ENCODE measurements at places on chromosomes 3 and 15.

- DNase-seq = no peak
Measured at GRCh38 chr15:63514531-63514943, 10.1 kb downstream of the USP3 start.

GRCh38 chr3:170037463-170038433 lies at the start of gene GPR160:
Gene GPR160 (plus strand): TSS chr3:170037995. CDS start chr3:170083973, 45,978 bp downstream.
- peak; percentile 87 for DNase-seq

GRCh38 chr3:89227634-89228033 lies 120.2 kb downstream of the EPHA3 start:
- DNase-seq = no peak

GRCh38 chr15:98731712-98732450 lies 83.5 kb downstream of the IGF1R start:
- DNase-seq = no peak

- no peak for DNase-seq
Measured at GRCh38 chr3:127734181-127734720, 61.5 kb downstream of the ABTB1 start.

DNA sequence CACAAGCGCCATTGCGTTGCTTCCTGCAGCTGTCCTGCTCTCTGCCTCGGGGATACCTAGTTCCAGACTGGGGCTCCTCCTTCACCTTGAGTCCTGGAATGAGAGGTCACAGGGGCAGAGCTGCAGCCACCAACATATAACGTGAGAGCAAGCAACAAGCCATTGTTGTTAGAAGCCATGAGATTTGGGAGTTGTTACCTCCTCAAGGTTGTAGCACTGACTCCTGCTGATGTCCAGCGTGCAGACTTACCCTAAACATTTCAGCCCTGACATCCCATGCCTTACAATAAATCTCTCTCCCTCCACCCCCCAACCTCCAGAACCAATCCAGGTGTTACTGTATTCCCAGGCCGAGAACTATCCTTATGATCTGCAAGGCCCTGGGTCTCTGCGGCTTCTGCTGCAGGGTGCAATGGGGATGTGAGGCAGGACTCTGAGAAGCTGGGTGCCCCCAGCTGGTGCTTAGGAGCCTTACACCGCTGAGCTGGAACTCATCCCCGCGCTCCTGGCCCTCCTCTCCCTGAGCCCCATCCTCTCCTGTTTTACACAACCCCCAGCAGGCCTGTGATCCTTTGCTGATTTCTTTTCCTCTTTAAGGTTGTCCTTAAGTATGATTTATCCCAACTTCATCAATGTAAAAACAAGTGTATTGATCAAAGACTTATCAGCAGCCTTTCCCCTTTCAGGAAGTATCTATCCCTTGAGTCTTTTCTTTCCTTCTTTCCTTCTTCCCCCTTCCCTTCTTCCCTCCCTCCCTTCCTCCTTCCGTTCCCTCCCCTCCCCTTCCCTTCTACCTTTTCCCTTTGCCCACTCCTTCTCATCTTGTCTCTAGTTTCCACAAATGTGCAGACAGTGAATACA lies 84.2 kb upstream of the ABHD2 start:
- DNase-seq = peak; percentile 45

DNA sequence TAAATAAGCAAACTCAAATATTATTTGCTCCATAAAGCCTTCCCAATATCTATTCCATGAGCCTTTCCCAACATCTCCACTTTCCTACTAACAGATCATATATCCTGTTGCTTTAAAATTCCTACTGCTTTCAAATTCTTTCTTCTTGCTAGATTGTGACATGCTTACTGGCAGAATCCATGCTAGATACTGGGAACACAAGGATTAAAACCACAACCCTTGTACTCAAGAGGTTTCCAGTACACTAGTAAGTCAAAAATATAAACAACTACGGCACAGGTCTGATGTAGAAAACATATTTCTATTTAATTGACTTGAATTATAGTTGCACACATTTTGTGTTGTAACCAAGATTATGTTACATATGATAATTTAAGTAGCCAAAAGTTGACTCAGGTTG lies 275.0 kb downstream of the ZBTB20 start:
- no peak for DNase-seq

DNA sequence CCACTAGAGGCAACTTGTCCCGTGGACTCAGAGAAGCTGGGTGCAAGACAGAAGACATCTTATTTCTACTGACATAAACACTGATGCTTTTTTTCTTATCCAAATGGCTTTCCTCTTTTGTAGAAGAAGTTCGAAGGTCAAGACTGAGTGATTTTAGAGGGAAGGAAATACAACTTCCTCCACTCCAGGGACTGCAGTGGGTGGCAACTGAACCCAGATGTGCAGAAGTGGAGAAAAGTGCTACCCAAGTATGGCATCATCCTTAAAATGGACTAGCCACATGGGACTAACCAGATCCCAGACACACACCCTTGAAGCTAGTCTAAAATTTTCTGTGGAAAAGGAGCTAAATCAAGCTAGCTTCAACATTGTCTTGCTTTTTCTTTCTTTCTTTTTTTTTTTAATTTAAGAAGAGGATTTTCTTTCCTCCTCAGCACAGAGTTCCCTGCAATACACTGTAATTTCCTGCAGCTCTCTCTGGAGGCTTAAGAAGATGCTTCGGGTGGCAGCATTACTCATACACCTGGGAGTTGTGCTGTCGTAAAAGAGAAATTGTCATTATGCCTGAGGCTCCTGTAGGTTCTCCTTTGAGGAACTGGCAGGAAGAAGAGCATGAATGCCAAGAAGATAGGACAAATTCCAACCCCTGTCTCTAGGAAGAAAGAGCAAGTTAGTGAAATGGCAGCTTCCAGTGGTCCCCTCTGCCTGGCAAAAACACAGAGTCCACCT lies 3.8 kb upstream of the FRMD4B start:
- DNase-seq = no peak

- no peak for DNase-seq
Measured at GRCh38 chr3:136576279-136577009, 175.7 kb downstream of the STAG1 start.

GRCh38 chr15:85925649-85926237 lies 131.0 kb upstream of the KLHL25 start:
- no peak for DNase-seq

- DNase-seq = no peak
Measured at GRCh38 chr3:194168994-194169393, 33.0 kb downstream of the HES1 start.

DNA sequence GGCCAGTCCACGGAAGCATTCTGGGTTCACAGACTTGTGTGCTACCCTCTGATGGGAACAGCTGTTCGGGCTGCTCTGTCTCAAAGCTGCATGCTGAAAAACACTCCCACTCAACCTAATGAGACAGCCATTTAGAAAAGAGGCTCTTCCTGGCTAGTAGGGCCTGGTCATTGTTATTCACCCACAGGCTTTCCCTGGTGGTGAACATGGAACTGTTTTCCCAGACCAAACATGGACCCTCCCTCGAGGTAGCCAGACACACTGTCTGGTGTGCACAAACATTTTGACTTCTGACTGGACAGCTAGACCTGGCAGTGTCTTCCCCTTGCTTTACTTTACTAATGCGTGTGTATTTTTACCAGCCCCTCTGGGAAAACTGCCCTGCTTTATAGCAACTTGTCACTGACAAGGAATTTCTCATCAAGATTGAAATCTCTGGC lies 39.0 kb downstream of the MECOM start:
- DNase-seq = no peak

DNA sequence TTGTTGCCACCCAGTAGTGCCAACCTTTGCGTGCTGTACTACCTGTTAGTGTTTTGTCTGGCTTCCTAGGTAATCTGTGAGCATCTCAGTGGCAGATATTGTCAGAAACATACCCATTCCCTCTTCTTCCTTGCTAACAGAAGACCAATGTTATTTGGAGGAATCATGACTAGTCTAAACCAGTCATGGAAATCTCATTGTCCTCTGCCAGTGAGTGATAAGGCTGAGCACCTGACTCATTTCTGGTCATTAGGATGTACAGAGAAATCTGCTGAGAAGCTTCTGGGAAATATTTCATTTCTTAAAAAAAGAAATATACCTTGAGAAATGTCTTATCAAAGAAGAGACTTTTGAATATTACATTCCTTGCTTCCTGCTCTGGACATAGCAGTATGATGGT lies 70.1 kb upstream of the CDV3 start:
- no peak for DNase-seq

- no peak for DNase-seq
Measured at GRCh38 chr3:32551496-32551895, 19.2 kb downstream of the DYNC1LI1 start.

DNA sequence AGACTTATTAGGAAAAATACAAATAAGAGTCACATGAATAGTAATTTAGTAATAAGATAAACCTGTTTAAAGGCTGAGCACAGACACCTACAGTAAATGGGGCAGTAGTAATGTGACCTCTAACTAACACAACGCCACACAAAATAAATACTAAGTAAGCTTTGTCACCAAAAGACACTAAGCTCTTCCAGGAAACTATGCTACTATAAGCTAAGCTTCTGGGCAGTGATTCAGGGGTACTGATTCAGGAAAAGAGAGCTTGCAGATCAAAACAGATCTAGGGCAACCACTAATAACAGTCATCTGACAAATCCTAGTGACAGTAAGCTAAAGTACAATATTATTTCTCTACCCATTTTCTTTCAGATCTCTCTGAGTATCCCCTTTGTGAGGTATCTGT lies 68.8 kb downstream of the PLOD2 start:
- DNase-seq = no peak

DNA sequence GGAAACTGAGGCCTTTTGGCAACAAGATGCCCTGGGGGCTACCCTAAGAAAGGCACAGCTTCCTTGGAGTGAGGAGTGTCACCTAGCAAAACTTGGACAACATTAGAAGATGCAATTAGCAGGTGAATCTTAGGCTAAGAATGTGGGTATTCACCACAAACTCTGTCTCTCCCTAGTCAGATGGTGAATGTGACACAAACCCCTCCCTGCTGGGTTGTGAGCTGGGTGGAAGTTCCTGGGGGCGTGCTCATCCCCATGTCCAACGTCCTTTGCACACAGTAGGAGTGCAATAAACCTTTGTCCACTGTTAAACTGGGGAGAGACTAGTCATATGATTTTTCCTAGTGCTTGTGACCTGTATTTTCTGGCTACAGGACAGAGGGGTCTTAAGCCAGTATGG lies 67.1 kb upstream of the SH3GL3 start:
- no peak for DNase-seq

GRCh38 chr3:90145094-90145860 lies 1037.9 kb downstream of the EPHA3 start:
- DNase-seq = no peak

- no peak for DNase-seq
Measured at GRCh38 chr15:87578776-87579175, 677.8 kb downstream of the NTRK3 start.

DNA sequence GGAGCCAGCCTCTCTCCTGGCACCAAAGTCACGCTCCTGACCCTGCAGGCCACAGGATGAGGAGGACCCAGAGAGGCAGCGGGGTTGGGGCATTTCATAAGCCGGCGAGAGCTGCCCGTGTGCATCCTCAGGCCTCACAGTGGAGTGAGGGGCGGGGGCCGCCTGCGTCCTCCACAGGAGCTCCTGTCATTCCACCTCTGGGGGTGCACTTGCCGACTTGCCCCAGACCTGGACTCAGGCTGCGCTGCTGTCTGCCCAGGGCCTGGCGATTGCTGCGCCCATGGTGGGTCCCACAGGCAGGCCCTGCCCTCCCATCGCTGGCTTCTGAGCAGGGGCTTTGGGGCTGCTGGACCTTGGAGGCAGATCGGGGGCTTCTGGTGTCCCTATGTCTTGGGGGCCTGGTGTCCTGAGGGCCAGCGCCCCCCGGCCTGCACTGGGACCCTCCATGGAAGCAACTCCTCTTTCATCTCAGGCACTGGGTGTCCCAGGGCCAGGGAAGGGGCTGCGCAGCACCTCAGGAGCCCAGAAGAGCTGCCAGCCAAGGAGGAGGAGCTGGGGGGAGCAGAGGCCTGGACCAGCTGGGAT lies 184.0 kb downstream of the GOLGA6L6 start:
- peak; percentile 73 for DNase-seq

GRCh38 chr15:76174654-76175053 lies 114.9 kb downstream of the TMEM266 start:
- DNase-seq = no peak

DNA sequence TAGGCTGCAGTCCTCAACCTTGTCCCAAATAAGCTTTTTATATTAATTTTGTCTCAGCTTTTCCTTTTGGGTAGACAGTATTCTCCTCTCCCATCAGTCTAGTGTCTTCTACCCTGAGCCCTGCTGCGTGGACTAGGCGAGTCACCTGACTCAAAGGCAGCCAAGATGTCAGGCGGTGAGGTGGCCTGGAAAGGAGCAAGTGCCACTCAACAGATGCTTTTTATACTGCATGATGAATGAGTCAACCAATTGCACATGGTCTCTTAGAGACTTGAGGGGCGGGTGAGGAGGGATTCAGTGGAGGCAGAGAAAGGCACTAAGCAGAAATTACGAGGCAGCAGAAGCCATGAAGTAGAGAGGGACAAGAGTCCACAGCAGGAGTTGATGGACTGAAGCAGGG lies 95.9 kb downstream of the FRMD4B start:
- DNase-seq = no peak

- no peak for DNase-seq
Measured at GRCh38 chr15:38216763-38217162, 35.9 kb upstream of the SPRED1 start.

DNA sequence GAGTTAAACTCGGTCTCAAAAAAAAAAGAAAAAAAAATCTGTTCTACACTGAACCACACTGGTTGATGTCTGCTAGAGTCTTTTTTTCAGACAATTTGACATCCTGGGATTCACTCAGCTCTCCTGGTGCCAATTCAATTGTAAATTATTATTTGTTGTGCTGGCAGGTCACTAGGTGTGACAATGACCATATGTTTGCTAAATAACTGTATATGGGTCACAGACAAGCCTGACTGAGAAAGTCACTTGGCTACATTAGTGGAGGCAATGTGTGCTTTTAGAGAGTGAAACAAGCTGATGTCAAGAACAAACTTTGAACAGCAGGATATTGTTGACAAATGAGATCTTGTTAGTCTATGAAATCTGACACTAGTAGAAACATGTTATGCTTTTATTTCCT lies 1379.1 kb downstream of the ZPLD1 start:
- no peak for DNase-seq

GRCh38 chr3:16728770-16729745 lies 123.8 kb upstream of the DAZL start:
- DNase-seq = no peak

GRCh38 chr15:39171944-39172368 lies 408.9 kb upstream of the THBS1 start:
- no peak for DNase-seq

GRCh38 chr3:135106445-135106844 lies 311.4 kb downstream of the EPHB1 start:
- peak; percentile 32 for DNase-seq

GRCh38 chr3:130779031-130779430 lies 32.4 kb upstream of the PIK3R4 start:
- DNase-seq = peak; percentile 37
